HAP-1 (cell line): ENCODE measurements at places on chromosomes 2 and 18.

- DNase-seq: no peak
These were observed 12.1 kb downstream of the CAPN14 start for GRCh38 chr2:31205186-31205585.

DNA sequence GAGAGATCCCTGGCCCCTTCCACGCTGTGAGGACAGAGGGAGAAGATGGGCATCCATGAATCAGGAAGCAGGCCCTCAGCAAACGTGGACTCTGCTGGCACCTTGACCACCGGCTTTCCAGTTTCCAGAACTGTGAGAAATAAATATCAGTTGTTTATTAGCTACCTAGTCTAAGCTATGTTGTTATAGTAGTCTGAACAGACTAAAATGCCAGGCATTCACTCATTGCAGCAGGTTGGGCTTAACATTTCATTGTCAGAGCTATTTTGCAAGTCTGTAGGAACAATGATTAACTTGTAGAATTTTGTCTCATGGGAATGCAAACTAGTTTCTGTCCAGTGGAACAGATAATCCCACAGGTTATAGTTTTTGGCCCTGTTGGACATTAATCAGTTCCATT is 24.8 kb upstream of the TBC1D8 start:
- peak; percentile 42 for DNase-seq

DNA sequence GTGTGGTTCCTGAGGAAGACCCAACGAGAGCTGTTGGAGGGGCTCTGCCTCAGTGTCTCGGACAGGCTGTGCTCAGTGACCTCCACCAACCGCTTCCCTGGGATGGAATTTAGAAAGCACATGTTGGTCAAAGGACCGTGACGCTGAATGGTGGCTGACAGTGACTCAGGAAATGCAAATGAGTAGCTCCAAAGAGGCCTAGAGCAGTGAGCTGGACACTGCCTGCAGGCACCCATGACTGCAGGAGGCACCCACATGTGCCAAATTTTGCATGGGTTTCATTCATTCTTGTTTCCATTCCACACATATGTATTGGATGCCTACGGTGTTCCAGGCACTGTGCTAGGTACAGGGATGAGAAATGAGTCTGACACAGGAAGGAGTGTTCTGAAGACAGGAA is 46.4 kb downstream of the ACKR3 start:
- no peak for DNase-seq

DNA sequence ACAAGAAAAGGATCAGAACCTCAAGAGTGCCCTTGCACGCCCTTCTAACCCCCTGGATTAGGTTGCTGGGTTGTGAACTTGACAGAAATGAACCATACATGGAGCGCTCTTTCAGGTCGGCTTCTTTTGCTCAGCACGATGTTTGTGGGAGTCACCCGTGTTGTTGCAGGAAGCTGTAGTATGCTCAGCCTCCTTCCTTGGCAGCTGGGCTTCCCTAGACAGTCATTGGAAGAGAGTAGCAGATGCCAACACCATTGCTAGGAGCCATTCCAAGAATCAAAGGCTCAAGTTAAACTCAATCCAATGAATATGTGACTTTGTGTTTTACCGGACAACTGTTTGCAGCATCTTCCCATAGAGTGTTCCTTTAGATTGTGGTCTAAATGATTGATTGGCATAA is 47.0 kb downstream of the RAB12 start:
- DNase-seq: no peak

- DNase-seq: no peak
These were observed 35.9 kb upstream of the CCDC93 start for GRCh38 chr2:118049816-118050140.

DNA sequence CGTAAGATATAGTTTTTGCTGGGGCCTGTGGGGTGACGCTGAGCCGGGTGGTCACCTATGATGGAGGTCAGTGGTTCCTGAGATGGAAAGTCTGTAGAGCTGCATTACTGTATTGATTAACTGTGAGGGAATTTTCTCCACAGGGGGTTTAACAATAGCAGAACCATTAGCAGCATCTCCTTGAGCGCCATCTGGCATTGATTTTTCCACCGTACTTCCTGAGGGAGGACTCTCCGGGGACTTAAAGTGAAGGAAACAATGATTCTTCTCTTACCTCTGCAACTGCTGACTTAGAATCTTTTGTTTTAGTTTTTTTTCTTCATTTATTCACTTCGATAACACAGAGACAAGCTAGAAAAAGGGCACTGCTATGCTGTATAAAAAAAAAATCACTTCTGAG is 22.6 kb upstream of the RNF125 start:
- no peak for DNase-seq

- DNase-seq: no peak
These were observed 85.4 kb upstream of the MYO3B start for GRCh38 chr2:170092436-170093060.

DNA sequence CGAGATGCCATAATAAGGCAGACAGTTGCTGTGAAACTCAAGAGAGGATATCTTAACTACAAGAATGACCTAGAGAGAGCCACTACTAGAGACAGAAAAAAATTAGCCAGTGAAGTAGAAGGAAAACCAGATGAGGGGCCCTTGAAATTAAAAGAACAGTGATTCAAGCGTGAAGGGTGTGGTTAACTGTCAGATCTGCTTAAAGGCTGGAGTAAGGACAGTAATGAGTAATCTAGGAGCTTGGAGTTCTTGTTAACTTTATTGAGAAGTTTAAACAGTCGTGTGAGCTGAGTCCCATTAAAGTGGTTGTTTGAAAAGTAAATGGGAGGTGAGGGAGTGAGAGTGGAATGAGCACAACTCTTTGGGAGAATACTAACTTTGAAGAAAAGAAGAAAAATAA is 21.3 kb downstream of the PIGN start:
- DNase-seq: no peak

GRCh38 chr2:1081451-1082225 is 131.0 kb downstream of the SNTG2 start:
- DNase-seq: no peak

DNA sequence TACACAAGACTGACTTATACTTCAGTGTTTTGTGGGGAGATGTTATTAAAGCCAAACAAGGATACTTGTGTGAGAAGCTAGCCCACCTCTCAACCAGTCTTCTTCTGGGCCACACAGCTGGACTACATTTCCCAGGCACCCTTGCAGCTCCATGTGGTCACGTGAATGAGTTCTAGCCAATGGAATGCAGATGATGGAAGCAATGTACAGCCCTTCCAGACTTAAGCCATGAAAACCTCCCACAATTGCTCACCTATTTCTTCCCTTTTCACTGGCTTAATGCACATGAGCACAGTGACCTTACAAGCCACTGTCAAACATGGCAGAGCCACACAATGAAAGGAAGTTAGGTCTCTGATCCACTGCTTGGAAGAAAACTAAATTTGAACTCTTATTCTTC is 20.4 kb upstream of the FEZ2 start:
- peak; percentile 76 for DNase-seq

DNA sequence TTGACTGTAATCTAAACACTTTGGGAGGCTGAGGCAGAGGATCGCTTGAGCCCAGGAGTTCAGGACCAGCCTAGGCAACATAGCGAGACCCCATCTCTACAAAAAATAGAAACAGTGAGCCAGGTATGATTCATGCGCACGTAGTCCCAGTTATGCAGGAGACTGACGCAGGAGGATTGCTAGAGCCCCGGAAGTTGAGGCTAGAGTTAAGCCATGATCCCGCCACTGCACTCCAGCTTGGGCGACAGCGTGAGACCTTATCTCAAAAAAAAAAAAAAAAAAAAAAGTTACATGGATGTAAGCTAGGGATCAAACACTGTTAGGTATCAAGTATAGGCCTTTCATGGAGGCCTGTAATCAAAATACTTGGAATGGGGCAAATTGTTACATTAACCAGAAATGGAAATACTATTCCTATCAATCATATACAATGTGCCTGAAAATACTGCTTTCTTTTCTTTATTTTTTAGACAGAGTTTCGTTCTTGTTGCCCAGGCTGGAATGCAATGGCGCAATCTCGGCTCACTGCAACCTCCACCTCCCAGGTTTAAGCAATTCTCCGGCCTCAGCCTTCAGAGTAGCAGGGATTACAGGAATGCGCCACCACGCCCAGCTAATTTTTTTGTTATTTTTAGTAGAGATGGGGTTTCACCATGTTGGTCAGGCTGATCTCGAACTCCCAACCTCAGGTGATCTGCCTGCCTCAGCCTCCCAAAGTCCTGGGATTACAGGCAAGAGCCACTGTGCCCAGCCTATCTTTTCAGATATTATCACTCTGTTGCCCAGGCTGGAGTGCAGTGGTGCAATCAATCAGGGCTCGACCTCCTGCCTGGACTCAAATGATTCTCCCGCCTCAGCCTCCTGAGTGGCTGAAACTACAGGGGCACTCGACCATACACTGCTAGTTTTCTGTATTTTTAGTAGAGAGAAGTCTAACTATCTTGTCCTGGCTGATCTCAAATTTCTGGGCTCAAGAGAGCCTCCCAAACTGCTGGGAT is 27.2 kb downstream of the XPO1 start:
- peak; percentile 1 for DNase-seq

GRCh38 chr2:187475499-187476248 is 27.6 kb upstream of the CALCRL start:
- DNase-seq: no peak

GRCh38 chr2:1140389-1141003 is 189.8 kb downstream of the SNTG2 start:
- DNase-seq: peak; percentile 69

DNA sequence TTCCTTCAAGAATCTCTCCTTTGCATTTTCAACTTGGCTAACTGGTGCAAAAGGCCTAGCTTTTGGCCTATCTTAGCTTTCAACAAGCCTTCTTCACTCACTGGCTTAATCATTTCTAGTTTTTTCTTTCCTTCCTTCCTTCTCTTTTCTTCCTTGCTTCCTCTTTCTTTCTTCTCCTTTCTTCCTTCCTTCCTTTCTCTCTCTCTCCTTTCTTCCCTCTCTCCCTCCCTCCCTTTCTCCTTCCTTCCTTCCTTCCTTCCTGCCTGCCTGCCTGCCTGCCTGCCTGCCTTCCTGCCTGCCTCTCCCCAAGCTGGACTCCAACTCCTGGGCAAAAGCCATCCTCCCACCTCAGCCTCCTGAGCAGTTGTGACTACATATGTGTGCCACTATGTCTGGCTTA is 176.2 kb upstream of the APCDD1 start:
- no peak for DNase-seq

DNA sequence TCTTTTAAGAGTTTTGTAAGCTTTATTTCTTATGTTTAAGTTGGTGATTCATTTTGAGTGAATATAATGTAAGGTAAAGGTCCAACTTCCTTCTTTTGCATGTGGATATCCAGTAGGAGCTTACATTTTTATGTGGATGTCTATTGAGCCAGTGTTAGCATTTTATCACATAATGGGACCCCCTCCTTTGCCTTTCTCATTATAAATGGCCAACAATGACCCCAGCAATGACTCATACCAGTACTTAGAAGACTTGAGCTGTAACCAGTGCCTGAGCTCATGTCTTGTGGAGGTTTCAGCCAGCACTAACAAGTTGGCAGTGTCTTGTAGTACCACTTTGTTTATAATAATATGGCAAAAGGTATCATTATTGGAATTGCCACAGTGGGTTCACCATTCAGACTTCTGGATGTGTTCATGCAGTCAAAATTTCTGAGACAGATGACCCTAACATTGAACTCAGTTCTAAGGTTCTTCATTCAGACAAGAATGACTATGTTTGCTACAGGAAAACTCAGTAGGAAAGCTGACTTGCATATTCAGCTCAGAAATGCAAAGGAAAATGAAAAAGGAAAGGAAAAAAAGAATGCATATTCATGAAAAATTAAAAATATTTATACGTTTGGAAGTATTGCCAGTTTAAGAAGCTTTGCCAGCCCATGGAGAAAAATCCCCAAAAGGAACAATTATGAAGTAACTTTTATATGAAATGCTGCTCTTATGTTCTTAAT is 41.0 kb downstream of the CDKL4 start:
- peak; percentile 70 for DNase-seq

GRCh38 chr2:64165706-64166105 is 21.5 kb upstream of the PELI1 start:
- no peak for DNase-seq
